ENCODE measurements at places on chromosomes 12 and 14.

DNA sequence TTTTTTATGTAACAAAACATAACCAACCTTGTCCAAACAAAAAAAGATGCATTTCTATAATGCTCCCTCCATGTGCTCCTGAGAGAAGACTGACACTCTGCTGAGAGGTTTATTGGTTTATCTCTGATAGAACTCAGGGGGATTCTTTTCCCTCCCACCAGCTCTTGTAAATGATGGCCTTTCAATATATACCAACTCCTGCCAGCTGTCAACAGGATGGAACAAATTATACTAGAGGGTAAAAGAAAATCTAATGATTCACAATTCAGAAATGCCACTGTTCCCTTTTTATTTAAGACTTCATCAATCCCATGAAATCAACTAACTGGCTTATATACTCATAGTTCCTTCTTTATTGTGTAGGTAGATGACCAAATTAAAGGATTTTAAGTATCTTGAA, 25.4 kb downstream of the PSMC1 start:
- no peak for DNase-seq

GRCh38 chr12:124687917-124688316, 120.5 kb upstream of the NCOR2 start:
- peak; percentile 44 for DNase-seq

- no peak for DNase-seq
Measured at GRCh38 chr12:11801643-11802042, 152.2 kb downstream of the ETV6 start.

DNA sequence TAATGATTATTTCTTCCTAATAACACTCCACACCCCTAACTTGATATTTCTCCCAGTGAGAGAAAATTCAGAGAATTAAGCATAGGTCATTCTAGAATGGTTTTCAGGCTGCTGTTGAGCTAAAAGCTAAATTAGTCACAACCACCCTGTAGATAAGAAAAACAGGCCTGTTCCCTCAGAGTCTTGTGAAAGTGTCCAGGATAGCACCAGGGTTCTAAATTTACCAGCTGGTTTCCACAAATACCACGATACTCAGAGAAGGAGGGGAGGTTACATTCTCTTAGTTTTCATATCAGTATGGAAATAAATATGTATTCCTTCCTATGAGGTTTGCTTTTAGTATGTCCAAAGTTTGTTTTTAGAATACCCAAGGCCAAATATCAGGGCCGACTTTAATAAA, 66.0 kb upstream of the YARS2 start:
- DNase-seq, result no peak

- DNase-seq, result no peak
Measured at GRCh38 chr14:49945448-49946319, 52.8 kb downstream of the ARF6 start.

GRCh38 chr14:75453817-75454434, 26.1 kb downstream of the JDP2 start:
- no peak for DNase-seq
